Nephron progenitor cell (in vitro differentiated cells): ENCODE measurements at places on chromosomes 11 and 22.

DNA sequence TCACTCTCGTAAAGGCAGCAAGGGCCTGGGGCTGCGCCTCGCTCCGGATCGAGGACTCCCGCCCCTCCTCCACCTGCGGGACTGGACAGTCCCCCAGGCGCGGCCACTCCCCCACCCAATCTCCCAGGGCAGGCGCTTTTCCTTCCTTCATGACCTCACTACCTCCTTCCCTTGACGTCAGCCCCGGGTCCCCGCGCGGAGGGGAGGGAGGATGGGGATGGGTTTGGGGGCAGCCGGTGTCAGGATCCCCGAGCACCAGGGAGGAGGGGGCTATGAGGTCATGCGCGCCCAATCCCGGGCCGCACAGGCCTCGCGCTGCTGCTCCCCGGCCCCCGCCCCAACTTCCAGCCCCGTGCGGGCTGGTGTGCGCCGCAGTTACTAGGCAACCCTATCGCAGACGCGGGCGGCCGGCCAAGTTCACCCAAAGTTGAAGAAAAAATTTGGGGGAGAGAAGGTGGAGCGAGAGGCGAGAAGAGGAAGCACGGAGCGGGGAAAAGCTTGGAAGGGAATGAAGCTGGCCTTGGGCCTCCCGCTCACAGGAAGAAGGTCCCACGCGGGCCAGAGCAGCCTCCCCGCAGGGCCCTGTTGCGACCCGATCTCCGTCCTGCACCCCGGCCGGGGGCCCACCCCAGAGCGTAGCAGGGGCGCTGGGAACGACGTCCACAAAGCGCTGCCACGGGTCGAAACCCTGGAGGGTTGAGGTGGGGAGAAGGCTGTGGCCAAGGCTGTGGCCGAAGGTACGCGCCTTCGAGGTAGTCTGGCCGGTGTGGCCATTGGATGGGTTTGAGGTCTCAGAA is 8.3 kb downstream of the WT1 start:
- DNase-seq: peak; percentile 63

DNA sequence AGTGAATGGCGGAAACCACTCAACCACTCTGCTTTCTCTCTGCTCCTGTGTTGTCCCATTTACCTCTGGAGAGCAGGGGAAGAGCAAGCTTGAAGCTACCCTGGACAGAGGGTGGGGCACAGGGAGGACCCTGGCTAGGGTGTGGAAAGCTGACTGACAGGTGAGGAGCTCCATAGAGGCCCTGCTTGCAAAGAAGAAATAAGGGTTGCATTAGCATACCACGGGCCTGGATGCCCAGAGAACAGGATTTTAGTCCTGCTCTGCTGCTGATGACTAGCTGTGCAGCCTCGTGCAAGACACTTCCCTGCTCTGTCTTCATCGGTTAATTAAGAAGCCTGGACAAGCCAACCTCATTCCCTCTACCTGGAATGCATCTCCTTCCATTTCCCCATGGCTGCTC is 135.0 kb downstream of the BUD13 start:
- no peak for DNase-seq

GRCh38 chr11:123073343-123074057 is 11.6 kb upstream of the HSPA8 start:
- DNase-seq: no peak

DNA sequence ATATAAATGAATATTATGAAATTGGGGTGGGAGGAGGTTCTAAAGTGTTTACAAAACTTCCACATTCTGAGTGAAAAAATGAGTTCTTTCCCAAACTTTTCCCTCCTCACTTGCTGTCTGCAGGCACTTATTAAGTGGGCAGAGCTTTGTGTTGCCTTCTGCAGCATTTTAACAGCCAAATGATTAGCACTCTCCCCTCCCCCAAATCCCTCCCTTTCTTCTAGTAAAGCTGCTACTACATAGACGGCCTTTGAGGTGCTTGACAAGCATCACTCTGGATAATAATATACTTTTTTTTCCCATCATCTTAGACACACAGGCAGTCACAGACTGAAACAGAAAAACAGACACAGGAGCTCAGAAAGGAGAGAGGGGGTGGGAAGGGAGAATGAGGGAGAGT is 493.5 kb downstream of the DLG2 start:
- no peak for DNase-seq

DNA sequence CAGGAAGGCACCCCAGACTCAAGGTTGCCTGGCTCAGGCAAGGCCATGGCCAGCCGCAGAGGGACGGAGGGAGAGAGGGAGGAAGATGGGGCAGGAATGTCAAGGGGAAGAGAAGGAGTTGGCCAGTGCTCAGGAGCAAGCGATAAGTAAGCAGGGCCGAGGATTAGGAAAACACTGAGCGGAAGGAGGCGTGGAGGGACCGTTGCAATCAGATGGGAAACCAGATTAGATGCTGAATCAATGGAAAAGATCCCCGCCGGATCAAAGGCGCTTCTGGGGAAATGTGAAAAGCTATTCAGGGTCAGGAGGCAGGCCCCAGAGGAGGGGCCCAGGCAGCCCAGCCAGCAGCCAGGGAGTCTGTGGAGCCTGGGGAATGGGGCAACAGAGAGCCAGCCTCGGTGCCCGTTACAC is 26.6 kb upstream of the MYEOV start:
- DNase-seq: no peak

- DNase-seq: no peak
Observed at GRCh38 chr22:23301591-23301990, 121.3 kb downstream of the BCR start.

DNA sequence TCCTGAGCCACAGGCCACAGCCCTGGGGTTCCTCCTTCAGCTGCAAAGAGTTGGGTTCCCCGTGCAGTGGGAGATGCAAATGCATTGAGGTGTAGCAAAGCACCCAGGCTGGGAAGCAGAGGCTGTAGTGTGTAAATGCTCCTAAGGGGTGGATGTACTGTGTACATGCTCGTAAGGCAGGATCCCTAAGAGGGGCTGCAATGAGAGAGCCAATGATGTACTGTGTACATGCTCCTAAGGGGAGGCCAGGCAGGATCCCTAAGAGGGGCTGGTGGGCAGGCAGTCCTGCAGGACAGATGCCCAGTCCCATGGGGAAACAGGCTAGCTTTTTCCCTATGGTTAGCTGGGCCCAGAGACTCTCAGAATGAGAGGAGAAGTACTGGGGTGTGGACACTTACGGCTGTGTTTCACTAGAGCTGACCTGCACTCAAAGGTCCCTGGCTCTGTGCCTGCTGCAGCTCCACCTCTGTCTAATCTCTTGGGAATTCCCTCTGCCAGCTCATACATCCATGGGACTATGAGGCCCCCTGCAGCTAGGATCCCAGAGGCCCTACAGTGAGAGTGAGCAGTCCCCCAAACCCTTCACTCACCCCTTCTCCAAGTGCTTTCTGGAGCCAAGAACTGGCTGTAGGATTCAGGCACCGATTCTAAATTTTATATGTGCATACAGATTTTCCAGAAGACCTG is 261.9 kb upstream of the LUZP2 start:
- no peak for DNase-seq

DNA sequence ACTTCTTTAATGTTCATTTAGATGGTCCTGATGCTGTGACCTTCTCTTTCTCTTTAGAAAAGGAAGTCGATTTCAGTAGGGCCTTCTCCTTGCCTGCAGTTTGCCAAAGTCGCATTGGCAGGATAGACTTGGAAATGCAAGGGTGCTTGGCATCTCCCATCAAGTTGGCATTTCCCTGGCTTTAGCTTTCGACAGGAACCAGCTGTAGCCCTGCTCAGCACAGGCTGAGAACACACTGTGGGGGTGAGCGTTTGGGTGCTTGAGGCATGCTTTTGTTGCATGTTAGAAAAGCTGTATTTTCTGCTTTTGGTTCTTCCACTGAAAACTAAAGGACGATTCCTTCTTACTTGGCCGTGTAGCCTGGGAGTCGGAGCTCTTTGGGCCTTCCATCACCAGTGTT is 37.7 kb downstream of the LDLRAD3 start:
- DNase-seq: no peak

- DNase-seq: no peak
Observed at GRCh38 chr11:46207270-46207669, 70.2 kb upstream of the CREB3L1 start.

GRCh38 chr22:38792833-38793232 is 1.1 kb downstream of the DNAL4 start:
- DNase-seq: no peak

GRCh38 chr11:63920126-63920938 is 3.4 kb upstream of the RCOR2 start:
- peak; percentile 73 for DNase-seq

GRCh38 chr11:78720281-78720989 is 145.8 kb upstream of the NARS2 start:
- DNase-seq: no peak

- no peak for DNase-seq
Observed at GRCh38 chr11:46553814-46554212, 40.0 kb downstream of the AMBRA1 start.

DNA sequence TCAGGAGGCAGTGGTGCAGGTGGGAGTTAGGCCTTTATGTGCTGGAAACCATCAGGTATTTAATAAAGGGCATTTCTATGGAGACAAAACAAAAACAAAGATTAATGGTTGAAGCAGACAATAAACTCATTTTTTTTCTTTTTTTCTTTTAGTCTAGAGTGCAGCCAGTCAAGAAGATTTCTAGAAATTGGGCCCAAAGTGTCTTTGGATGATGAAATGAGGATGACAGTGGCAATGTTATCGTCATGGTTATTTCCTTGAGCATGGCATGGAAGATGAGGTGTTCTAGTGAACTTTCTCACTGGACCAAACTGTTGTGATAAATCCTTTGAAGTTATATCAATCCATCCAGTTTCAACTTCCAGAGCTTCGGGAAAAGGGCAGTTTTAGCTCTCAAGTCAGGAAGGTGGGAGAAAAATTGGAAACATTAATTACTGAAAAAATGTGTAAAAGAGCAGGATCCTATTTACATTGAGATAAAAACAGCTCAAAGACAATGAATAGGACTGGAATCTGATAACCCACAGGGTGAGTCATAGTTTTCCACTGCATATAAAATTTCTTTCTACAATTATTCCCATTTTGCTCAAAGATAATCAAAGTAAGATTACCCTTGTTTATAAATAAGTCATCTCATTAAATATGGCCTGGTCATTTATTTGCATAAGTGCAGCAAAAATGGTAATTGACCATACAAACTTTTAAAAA is 33.0 kb downstream of the PRR5L start:
- no peak for DNase-seq

DNA sequence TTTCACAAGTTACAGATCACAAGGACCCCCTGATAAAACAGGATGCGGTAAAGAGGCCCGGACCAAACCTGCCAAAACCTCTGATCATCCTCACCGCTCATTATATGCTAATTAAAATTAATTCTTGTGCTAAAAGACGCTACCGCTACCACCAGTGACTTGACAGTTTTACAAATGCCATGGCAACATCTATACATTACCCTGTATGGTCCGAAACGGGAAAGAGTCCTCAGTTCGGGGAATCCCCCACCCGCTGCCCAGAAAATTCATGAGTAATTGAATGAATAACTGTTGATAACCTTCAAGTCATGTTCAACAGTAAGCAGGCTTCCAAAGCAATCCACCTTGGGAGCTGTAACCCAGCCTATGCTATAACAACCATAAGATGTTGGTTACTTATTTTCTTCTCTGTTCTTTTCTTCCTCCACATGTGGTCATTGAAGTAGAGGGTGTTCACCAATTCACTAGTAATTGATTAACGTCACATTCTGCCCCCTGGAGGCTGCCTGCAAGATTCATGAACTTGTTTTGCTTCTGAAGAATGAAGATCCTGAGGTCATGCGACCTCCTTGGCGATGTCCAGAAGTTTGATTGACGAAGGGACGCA is 20.6 kb downstream of the APOBEC3H start:
- DNase-seq: peak; percentile 47

DNA sequence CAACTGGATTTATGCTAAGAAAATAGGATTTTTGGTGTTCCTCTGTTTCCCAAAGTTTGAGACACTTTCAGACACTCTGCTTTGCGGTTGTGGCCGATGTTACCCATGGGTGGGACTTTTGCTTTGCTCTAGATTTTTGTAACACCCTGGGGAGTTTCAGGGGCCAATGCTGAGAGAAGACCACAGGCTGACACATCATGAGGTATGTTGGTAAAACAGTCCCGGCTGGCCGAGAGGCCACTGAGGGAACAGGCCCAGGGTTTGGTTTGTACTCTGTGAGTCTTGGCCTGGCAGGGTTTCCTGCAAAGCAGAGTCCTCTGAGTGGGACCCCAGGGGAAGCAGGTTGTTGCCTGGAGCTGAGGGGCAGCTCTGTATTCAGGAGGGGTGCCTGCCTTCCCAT is 78.5 kb upstream of the PITPNB start:
- no peak for DNase-seq

DNA sequence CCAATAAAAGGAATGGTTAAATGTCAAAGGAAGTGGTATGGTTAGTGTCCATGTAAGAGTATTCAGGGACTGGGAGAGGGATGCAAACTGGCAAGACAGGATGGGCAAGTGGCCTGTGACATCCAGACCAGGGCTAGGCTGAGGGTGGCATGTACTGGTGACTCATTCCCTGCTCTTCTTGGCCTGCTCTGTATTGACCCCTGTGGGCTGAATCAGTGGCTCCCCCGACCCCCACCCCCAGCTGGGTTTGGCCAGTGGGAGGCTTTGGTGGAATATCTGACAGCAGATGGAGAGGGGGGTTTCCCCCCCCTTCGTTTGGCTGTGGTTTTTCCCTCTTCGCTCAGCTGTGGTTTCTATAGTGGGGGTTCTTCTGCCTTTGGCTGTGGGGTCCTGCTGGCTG is 87.7 kb downstream of the CSNK2A3 start:
- DNase-seq: no peak

DNA sequence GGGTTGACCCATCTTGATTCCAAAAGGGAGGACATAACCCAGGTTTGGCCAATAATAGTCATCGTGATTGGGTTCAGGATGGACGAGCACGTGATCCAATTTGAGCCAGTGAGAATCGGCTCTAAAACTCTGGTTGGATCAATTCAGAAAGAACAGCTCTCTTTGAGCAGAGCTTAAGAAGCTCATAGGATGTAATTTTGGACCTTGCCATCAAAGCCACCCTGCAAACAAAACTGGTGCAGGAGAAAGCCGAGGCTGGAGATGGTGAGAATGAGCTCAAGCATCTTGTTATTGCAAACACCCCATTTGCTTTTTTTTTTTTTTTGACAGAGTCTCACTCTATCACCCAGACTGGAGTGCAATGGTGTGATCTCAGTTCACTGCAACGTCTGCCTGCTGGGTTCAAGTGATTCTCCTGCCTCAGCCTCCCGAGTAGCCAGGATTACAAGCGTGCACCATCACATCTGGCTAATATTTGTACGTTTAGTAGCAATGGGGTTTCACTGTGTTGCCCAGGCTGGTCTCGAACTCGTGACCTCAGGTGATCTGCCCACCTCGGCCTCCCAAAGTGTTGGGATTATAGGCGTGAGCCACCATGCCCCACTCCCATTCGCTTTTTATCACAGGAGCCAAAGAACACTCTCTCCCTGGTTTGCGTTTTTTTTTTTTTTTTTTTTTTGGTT is 13.8 kb upstream of the MIAT start:
- no peak for DNase-seq

GRCh38 chr22:22248878-22249277 is 4.3 kb downstream of the VPREB1 start:
- no peak for DNase-seq

- DNase-seq: no peak
Observed at GRCh38 chr11:9250139-9250582, 15.0 kb downstream of the DENND5A start.
